ENCODE measurements at places on chromosomes 6 and 20. TPM values are rescaled to one million over a fixed set of nuclear protein-coding genes. Genes with fewer than 3 reads are reported as not detected.

The TUBB1 gene
- total RNA-seq = not detected

The BPI gene
- not detected for total RNA-seq

GRCh38 chr6:37783025-37783855 lies 36.3 kb upstream of the ZFAND3 start:
- H3K27me3 ChIP-seq = peaks cover 2% of the 10 kb centered on the region
- no peaks in the 10 kb centered on the region for H3K36me3 ChIP-seq
- peaks cover 10% of the 10 kb centered on the region for H3K4me1 ChIP-seq
- DNase-seq = peak; percentile 85

The IMPG1 gene
- total RNA-seq = not detected

DNA sequence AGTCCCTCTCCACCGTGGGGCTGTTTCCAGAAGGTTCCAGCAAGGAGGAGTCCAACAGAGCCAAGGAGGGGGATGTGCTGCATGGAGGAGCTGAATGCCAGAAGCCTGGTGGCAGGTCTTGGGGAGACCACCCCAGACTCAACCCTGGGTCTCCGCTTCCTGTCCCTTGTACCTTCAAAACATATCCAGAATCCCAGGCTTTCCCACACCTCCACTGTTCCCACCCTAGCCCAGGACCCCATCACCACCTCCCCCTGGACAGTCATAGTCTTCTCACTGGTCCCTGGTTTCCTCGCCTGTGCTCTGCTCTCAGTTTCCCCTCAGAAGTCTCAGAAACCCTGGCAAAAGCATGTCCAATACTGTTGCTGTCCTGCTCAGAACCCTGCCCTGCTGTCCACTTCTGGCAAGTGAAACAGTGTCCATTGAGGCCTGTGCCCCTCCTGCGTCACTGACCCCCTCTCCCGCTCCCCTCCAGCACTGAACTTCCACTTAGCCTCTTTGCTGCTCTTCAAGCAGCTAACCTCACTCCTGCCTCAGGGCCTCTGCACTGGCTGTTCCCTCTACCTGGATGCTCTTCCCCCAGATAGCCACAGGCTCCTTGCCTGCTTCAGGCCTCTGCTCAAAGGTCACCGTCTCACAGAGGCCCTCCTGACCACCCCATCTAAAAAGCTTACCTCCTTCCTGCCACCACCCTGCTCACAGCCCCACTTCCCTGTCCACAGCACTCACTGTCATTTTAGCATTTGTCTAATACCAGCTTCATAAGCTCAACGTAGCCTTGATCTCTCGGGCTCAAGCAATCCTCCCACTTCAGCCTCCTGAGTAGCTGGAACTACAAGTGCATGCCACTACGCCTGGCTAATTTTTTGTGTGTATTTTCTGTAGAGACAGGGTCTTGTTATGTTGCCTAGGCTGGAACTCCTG lies 169.2 kb downstream of the GRM4 start:
- no peaks in the 10 kb centered on the region for H3K27me3 ChIP-seq
- no peak overlapping the region for H3K27ac ChIP-seq
- DNase-seq = peak; percentile 24
- H3K4me3 ChIP-seq = peak overlapping the region; percentile 75

GRCh38 chr6:25637960-25638434 lies 14.0 kb upstream of the SCGN start:
- no peaks in the 10 kb centered on the region for H3K4me1 ChIP-seq
- no peaks in the 10 kb centered on the region for H3K36me3 ChIP-seq
- no peak overlapping the region for H3K27ac ChIP-seq
- no peak overlapping the region for H3K4me3 ChIP-seq

GRCh38 chr6:335572-335971 lies 43.3 kb downstream of the DUSP22 start:
- no peaks in the 10 kb centered on the region for H3K27me3 ChIP-seq
- H3K27ac ChIP-seq = no peak overlapping the region
- H3K4me3 ChIP-seq = no peak overlapping the region
- no peak for DNase-seq
- no peaks in the 10 kb centered on the region for H3K4me1 ChIP-seq

The TNFRSF6B gene
- 0.86 TPM for total RNA-seq

GRCh38 chr20:62896526-62896925 lies 29.8 kb downstream of the DIDO1 start:
- no peaks in the 10 kb centered on the region for H3K4me1 ChIP-seq
- H3K4me3 ChIP-seq = no peak overlapping the region
- no peak for DNase-seq
- no peaks in the 10 kb centered on the region for H3K27me3 ChIP-seq

- H3K4me1 ChIP-seq = no peaks in the 10 kb centered on the region
- no peaks in the 10 kb centered on the region for H3K27me3 ChIP-seq
- no peak for DNase-seq
- no peaks in the 10 kb centered on the region for H3K36me3 ChIP-seq
- H3K4me3 ChIP-seq = no peak overlapping the region
- H3K27ac ChIP-seq = no peak overlapping the region
Observed at GRCh38 chr6:121885399-121886152, 450.1 kb downstream of the GJA1 start.

GRCh38 chr6:140897349-140897748 lies 1235.4 kb upstream of the GJE1 start:
- H3K4me3 ChIP-seq = no peak overlapping the region
- H3K4me1 ChIP-seq = no peaks in the 10 kb centered on the region
- H3K27ac ChIP-seq = no peak overlapping the region

- H3K4me1 ChIP-seq = no peaks in the 10 kb centered on the region
- no peak overlapping the region for H3K4me3 ChIP-seq
- no peaks in the 10 kb centered on the region for H3K36me3 ChIP-seq
Observed at GRCh38 chr6:74609871-74610270, 596.0 kb downstream of the COL12A1 start.

- no peak overlapping the region for H3K27ac ChIP-seq
- H3K4me3 ChIP-seq = no peak overlapping the region
- no peaks in the 10 kb centered on the region for H3K4me1 ChIP-seq
- no peaks in the 10 kb centered on the region for H3K36me3 ChIP-seq
- no peaks in the 10 kb centered on the region for H3K27me3 ChIP-seq
Observed at GRCh38 chr6:108883172-108883571, 35.0 kb downstream of the ARMC2 start.

The RAET1L gene
- not detected for total RNA-seq

GRCh38 chr20:49591217-49591865 lies 23.4 kb upstream of the PTGIS start:
- H3K27me3 ChIP-seq = no peaks in the 10 kb centered on the region
- no peak for DNase-seq
- no peaks in the 10 kb centered on the region for H3K36me3 ChIP-seq
- no peak overlapping the region for H3K27ac ChIP-seq
- no peaks in the 10 kb centered on the region for H3K4me1 ChIP-seq

The RNASET2 gene
- total RNA-seq = 28.2 TPM

GRCh38 chr6:119445666-119446065 lies 96.1 kb upstream of the MAN1A1 start:
- no peak overlapping the region for H3K27ac ChIP-seq
- peaks cover 3% of the 10 kb centered on the region for H3K4me1 ChIP-seq
- no peak overlapping the region for H3K4me3 ChIP-seq
- DNase-seq = no peak
- H3K36me3 ChIP-seq = 0 out of 2 replicates have a peak, but pooled peaks cover 2% of the 10 kb centered on the region

DNA sequence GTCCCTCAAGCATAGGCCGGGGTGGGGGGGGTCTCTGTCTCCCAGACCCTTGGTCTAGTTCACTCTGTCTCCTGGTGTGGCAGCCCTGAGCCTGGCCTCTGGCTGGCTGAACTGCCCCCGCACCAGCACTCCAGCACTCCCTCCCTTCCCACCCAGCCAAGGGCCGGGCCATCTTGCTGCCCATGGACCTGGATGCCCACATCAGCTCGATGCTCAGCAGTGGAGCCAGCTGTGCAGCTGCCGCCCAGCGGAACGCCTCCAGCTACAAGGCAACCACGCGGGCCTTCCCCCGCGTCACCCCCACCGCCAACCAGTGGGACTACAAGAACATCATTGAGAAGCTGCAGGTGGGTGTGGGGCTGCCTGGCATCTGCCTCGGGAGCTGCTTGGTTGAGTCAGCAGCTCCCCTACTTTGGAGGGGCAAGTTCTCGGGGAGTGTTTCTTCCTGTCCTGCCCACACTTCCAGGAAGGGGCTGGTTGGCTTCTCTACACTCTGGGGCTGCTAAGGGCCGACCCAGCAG lies 28.4 kb downstream of the UQCC2 start:
- H3K27me3 ChIP-seq = no peaks in the 10 kb centered on the region
- H3K4me1 ChIP-seq = no peaks in the 10 kb centered on the region
- no peak for DNase-seq
- no peak overlapping the region for H3K4me3 ChIP-seq
- peaks cover 82% of the 10 kb centered on the region for H3K36me3 ChIP-seq

DNA sequence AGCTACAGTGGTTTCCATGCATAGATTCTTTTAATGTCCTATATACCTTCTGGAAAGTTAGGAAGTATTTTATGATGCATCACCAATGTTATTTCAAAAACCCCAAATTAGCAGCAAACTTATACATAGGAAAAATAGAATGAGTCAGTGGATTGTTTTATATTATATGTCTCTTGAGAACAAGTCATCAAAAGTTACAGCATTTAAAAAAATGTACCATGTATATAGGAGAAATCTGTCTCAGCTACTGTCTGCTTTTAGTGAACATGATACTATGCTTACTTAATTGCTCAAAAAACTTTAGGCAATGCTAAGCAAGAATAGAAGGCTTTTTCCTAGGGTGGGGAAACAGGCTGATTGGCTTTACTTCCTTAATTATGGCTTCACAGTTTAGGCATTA lies 365.3 kb downstream of the SAMD5 start:
- no peaks in the 10 kb centered on the region for H3K27me3 ChIP-seq
- H3K4me3 ChIP-seq = no peak overlapping the region
- no peaks in the 10 kb centered on the region for H3K4me1 ChIP-seq

- H3K27ac ChIP-seq = no peak overlapping the region
- peaks cover 69% of the 10 kb centered on the region for H3K27me3 ChIP-seq
- H3K36me3 ChIP-seq = no peaks in the 10 kb centered on the region
- no peak for DNase-seq
- no peak overlapping the region for H3K4me3 ChIP-seq
Observed at GRCh38 chr6:133893946-133894345, 5.0 kb downstream of the TCF21 start.

DNA sequence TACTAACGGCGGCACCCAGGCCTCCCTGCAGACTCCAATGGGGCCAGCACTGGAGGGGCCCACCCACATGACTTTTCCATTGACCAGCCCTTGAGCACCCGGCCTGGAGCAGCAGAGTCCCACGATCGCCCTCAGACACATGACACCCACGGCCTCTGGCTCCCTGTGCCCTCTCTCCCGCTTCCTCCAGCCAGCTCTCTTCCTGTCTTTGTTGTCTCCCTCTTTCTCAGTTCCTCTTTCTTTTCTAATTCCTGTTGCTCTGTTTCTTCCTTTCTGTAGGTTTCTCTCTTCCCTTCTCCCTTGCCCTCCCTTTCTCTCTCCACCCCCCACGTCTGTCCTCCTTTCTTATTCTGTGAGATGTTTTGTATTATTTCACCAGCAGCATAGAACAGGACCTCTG lies 26.1 kb upstream of the FANCE start:
- H3K4me1 ChIP-seq = peaks cover 8% of the 10 kb centered on the region
- no peaks in the 10 kb centered on the region for H3K27me3 ChIP-seq
- H3K4me3 ChIP-seq = no peak overlapping the region
- no peak overlapping the region for H3K27ac ChIP-seq

The STMND1 gene
- total RNA-seq = not detected

DNA sequence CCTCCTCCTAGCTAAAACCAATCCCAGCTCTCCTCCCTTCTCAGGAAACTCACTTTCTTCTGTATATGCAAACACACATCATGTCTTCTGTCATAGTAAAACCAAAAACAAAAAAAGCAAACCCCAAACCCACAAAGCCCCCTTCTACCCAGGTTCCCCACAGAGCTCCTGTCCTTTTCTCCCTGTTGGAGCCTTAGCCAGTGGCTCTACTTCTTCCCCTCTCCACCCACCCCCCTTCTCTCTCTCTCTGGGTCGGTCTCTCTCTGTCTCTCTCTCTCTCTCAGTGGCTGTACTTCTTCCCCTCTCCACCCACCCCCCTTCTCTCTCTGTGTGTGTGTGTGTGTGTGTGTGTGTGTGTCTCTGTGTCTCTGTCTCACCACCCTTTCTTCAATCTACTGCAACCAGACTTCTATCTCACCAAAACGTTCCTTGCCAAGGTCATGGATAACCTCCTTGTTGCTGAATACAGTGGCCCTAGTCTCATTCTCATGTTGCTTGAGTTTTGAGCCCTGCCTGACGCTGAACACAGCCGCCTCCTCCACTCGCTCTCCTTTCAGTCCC lies 8.7 kb upstream of the OSER1 start:
- DNase-seq = no peak
- H3K27me3 ChIP-seq = no peaks in the 10 kb centered on the region
- no peak overlapping the region for H3K27ac ChIP-seq
- no peaks in the 10 kb centered on the region for H3K4me1 ChIP-seq
- 0 out of 3 replicates have a peak overlapping the region, but pooled peaks have one; percentile 6 for H3K4me3 ChIP-seq

The MUCL3 gene
- total RNA-seq = 0.20 TPM

- no peak overlapping the region for H3K27ac ChIP-seq
- no peaks in the 10 kb centered on the region for H3K36me3 ChIP-seq
- H3K27me3 ChIP-seq = no peaks in the 10 kb centered on the region
- no peak for DNase-seq
- no peak overlapping the region for H3K4me3 ChIP-seq
- H3K4me1 ChIP-seq = no peaks in the 10 kb centered on the region
Observed at GRCh38 chr20:11497545-11497944, 420.1 kb upstream of the BTBD3 start.

DNA sequence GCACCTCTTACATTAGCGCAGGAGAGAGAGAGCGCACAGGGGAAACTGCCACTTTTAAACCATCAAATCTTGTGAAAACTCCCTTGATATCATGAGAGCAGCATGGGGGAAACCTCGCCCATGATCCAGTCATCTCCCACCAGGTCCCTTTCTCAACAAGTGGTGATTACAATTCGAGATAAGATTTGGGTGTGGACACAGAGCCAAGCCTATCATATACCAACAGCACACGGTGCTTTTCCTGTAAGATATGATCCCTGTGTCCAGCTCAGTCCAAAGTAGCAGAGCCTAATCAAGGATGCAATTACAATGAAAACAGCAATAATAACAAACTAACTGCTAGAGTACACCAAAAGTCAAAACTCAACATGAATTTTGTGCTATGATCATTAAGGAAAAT lies 148.7 kb upstream of the TCF21 start:
- H3K27me3 ChIP-seq = no peaks in the 10 kb centered on the region
- H3K36me3 ChIP-seq = peaks cover 1% of the 10 kb centered on the region
- no peak overlapping the region for H3K27ac ChIP-seq
- no peaks in the 10 kb centered on the region for H3K4me1 ChIP-seq

The RBL1 gene
- total RNA-seq = 14.1 TPM

DNA sequence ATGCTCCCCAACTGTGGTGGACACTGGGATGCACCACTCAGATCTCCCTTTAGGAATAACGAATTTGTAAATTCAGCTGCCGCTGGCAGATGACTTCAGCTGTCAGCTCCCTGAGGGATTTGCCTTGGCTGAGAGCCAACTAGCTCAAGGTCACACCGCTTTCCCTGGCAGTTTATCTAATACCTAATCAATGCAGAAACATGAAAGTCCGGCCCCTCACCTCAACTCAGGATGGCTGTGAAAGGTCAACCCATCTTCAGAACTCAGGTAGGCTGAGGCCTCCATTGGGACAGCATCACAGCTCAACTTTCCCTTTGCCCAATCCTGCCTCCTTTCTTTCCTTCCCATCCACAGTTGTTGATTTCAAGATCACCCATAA lies 22.8 kb upstream of the SCGN start:
- DNase-seq = no peak
- H3K36me3 ChIP-seq = no peaks in the 10 kb centered on the region
- no peaks in the 10 kb centered on the region for H3K27me3 ChIP-seq
- H3K4me3 ChIP-seq = no peak overlapping the region
- H3K27ac ChIP-seq = no peak overlapping the region

GRCh38 chr20:4192378-4193068 lies 177.2 kb upstream of the RNF24 start:
- H3K36me3 ChIP-seq = no peaks in the 10 kb centered on the region
- H3K4me3 ChIP-seq = no peak overlapping the region
- no peak overlapping the region for H3K27ac ChIP-seq
- H3K27me3 ChIP-seq = no peaks in the 10 kb centered on the region

- H3K36me3 ChIP-seq = no peaks in the 10 kb centered on the region
- DNase-seq = peak; percentile 43
- H3K27ac ChIP-seq = no peak overlapping the region
- no peak overlapping the region for H3K4me3 ChIP-seq
Observed at GRCh38 chr6:122726649-122727048, 52.9 kb upstream of the FABP7 start.

The CALHM6 gene
- total RNA-seq = 0.68 TPM

Data from H9 (cell line).